ENCODE measurements at places on chromosomes 2 and 18.
A peak's percentile ranks its signal among the peaks of the same experiment; 100 is the strongest.

GRCh38 chr2:15042801-15043217 is 410.3 kb downstream of the LRATD1 start:
- no peak for DNase-seq

GRCh38 chr2:215657844-215658243 is 222.0 kb upstream of the FN1 start:
- DNase-seq, result peak; percentile 34

DNA sequence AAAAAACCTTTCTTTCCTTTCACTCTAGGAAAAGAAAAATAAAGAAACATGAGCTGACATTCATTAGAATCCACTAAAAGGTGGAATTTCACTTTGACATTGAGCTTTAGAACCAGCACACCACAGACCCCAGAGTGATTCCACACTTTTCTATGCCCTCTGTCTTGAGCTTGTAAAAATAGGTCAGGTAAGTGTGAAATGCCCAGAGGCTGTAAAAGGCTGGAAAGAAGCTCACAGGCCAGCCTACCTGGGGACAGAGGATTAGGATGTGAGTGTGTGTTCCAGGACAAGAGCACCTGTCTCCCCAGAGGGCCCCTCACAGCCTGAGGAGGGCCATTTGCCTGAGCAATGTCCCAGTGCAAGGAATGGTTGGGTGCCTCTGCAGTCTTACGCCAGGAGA is 56.3 kb upstream of the MYO3B start:
- no peak for DNase-seq

GRCh38 chr18:34710458-34710914 is 388 bp downstream of the DTNA start:
- no peak for DNase-seq

- DNase-seq, result no peak
These were observed 11.0 kb upstream of the DCDC2C start for GRCh38 chr2:3692375-3692774.

- DNase-seq, result no peak
These were observed 164.2 kb upstream of the SETBP1 start for GRCh38 chr18:44516450-44516849.

DNA sequence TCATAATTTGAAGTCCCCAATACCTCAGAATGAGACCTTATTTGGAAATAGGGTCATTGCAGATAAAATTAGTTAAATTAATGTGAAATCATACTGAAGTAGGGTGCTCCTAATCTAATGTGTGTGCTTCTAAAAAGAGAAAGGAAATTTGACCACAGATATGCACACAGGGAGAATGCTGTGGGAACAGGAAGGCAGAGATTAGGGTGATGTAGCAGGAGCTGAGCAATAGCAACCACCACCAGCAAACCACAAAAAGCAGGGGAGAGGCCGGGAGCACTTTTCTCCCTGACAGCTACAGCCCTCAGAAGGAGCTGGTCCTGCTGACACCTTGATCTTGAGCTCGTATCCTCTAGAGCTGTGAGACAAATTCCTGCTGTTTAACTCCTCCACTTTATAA is 24.6 kb upstream of the SCG2 start:
- peak; percentile 37 for DNase-seq

DNA sequence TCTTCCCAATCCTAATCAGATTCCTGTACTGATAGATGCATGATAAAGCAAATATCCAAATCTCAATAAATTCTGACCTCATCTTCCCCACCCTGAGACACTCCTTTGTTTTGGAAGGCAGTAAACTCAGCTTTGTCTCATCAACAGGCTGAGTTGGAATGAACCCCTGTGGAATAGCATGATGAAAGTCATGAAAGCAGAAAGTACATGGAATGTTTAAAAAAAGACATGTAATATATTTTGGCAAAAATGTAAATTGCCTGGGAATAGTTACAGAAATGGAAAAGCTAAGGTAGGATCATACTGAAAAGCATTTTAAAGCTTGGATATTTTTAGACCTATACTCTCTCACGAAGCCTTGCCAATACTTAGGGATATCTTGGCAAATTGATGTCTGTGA is 468.7 kb upstream of the CDH7 start:
- DNase-seq, result no peak

GRCh38 chr18:59631583-59632181 is 65.5 kb downstream of the CCBE1 start:
- DNase-seq, result no peak

GRCh38 chr2:213751446-213751845 is 467.2 kb downstream of the SPAG16 start:
- DNase-seq, result no peak

DNA sequence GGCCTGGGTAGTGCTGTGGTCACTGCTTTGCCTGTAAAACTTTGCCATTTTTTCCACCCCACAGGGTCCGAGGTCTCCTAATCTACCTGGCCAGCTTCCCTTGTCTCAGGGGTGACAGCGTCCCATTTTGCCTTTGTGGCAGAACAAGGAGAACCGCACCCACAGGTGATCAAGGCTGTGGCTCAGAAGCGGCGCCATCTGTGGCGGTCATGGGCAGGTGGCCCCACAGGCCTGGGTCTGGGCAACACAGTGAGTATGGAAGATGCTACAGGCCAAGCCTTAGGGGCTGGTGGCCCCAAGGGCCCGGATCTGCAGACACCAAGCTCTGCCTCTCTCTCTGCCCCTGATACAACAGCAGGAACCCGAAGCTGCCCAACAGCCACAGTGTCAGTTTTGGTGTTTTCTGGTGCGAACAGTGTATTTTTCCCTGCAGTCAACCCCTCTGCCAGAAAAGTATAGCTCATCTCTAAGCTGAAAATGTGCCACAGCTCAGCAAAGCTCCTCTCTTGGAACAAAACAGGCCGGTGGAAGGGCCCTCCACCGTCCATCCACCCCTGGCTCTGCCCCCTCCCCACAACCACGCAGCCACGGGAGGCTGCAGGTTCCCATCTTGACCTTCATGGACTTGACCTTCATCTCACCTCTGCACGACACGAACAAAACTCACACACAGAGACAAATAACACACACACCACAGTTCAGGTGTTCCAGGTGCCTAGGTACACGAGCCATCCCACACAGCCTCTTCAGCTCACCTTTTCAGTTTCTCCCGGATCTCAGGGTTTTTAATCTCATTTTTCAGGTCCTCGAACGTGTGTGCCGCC is 96.7 kb downstream of the PXDN start:
- no peak for DNase-seq

- no peak for DNase-seq
These were observed 128.7 kb downstream of the PLA2R1 start for GRCh38 chr2:159933727-159934049.

DNA sequence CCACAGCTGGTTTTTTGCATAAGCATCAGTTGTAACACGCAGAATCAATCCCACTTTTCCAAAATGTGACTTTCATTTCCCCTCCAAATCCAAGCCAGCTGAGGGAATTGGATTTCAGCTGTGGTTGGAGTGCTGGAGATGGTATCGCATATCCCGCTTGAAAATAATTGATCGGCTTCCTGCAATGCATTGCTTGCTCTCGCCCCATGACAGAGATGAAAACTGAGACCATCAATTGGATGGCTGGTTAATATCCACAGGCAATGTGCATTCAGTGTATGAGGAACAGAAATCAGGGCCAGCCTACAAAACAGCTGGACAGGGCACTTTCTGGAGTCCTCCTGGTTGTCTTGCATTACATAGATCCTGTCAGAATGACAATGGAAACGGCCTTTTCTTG is 135.3 kb downstream of the MAIP1 start:
- DNase-seq, result no peak

- no peak for DNase-seq
These were observed 506.7 kb downstream of the CMPK2 start for GRCh38 chr2:6358985-6359384.

GRCh38 chr2:50395605-50396297 is 636.2 kb downstream of the NRXN1 start:
- no peak for DNase-seq

- DNase-seq, result no peak
These were observed 242.0 kb upstream of the LYPD1 start for GRCh38 chr2:132911726-132912724.

GRCh38 chr2:200089040-200089755 is 133.8 kb downstream of the MAIP1 start:
- DNase-seq, result no peak

DNA sequence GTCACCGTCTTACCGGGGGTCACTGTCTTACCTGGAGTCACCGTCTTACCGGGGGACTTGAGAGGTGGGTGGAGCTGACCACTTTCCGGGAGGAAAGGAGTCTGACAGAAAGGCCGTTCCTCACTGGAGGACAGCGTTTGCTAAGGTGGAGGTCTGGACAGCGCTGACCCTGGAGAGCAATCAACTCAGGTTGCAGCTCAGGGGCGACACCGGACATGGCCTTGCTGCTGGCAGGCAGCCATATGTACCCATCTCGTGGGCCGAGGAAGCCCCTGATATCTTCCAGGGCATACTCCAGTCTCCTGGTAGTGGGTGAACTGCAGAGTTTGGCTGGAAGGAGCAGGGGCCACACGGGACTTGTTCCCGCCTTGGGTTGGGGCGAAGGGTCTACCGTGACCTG is 234.6 kb upstream of the MYT1L start:
- DNase-seq, result no peak

DNA sequence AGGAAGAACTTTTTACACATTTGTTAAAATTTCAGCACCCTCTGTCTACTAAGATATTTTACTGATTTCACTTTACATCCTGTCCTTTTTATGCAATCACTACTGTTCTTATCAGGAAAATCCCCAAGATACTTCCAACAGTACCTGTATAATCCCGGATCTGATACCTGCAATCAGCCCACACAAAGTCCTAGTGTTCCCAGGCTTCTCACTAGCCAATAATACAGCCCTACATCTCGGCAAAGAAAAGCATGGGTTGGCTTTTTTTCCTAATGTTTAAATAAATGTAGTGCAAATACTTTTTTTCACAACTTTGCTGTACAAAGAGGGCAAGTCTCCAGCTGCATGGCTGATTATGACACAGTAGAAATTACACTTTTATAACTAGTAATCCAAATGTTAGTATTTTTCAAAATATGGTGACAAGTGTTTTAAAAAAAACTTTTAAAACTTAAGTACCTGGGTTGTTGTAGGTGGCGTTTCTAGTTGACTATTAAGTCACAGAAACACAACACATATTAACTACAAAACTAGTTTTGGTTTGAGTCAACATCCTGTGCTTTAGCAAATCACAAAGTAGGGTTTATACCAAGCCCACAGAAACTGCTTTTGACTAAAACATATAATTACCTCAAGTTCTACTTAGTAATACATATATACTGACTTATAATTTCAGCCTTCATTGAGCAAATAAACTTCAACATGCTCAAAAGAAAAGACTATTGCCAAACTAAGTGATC is 19.5 kb downstream of the CNOT11 start:
- no peak for DNase-seq

GRCh38 chr2:223218587-223219178 is 166.7 kb downstream of the KCNE4 start:
- no peak for DNase-seq

DNA sequence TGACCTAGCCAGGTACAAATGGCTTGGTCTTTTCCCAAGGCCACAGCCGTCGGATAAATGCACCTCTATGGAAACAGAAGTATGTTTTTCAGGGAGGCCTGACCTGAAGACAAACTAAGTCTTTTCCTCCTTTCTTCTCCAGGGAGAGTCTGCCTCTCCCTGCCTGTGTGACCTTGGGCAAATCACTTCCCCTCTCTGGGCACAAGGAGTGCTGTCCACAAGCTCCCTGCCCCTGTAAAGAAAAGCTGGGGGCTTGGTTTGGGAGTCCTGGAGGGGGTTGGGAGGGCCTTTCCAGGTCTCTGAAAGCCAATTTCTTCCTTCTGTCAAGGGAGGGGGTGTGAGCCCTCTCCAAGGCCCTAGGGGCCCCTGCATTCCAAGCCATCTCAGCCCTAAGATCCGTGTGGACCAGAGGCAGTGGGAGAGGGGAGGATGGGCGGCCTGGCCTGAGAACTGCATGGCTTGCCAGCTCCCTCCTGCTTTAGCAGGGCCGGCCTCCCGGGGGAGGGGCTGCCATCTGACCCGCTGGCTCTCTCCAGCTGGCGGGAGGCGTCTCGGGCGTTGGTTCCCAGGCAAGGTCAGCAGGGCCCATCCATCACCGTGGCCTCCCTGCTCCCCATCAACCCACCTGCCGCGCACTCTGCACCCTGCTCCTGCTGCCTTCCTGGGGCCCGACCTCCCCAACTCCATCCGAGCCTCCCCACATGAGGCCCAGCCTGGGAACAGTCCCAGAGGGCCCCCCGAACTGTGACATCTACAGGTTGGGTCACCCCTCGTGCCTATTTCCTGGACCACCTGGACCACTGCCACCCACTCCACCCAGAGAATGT is 61.4 kb downstream of the SMAD7 start:
- DNase-seq, result no peak

DNA sequence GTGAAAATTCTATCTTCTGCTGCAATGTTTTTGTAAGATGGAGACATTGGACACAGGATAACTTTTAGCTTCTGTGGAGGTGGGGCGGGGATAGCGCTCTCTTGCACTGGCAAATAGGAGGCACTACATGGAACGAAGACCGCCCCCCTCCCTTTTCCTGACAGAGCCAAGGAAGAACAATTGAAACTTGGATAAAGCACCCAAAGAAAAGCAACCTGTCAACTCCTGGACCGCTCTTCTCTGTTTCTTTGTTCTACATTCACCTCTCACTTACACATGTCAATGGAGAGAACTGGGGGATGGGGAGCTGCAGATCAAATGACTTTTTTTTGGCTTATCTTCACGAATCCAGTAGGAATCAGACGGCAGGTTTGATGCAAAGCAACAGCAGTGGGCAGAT is 126.3 kb upstream of the CHAC2 start:
- no peak for DNase-seq

DNA sequence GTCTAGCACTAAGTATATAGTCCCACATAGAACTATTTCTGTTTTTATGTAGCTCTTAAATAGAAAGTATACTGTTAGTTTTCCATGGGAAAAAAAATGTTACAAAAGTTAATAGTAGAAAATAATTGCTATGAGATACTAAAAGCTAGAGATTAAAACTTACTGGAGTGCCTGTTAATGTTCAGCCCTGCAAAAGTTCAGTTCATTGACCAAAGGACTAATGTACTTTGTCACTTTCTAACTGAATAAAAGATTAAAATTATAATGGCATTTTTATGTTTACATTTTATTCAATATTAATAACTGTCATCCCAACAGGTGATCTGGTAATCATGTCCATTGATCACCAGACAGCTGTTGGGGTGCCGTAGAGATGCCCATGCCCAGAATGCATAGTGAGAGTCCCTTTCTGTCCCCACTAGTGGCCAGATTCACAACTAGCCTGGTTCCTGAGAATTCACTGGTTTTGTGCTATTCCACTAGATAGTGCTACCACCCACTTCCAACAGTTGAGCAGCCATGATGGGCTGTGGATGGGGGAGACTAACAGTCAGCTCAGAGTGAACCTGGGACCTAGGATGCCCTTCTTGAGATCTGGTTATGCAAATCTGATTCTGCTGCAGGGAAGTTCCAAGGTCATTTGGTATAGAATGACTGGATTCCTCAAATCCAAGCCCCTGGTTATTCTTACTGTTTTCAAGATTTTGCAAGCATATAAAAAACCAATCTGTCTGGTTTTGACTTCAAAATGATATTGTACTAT is 57.8 kb downstream of the AFTPH start:
- no peak for DNase-seq

DNA sequence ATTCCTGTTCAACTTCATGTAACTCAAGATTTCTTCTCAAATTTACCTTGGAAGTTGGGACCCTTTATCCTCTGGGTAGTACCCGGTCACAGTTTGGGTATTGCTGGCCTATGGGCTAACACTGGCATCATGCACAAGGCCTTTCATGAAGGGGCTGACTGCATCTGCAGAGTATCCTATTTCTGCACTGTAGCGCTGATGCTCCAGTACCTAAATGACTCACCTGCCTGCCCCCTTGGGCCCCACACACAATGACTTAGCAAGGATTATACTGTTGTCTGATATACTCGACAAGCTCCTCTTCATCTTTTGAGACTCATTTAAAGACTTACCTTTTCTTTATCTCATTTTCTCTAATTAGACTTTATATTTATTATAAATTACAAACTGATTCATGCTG is 39.9 kb downstream of the DNAH6 start:
- no peak for DNase-seq
